ENCODE measurements at places on chromosomes 4 and X.

GRCh38 chrX:154021131-154021611 lies 1.5 kb upstream of the IRAK1 start:
- DNase-seq: peak; percentile 70

DNA sequence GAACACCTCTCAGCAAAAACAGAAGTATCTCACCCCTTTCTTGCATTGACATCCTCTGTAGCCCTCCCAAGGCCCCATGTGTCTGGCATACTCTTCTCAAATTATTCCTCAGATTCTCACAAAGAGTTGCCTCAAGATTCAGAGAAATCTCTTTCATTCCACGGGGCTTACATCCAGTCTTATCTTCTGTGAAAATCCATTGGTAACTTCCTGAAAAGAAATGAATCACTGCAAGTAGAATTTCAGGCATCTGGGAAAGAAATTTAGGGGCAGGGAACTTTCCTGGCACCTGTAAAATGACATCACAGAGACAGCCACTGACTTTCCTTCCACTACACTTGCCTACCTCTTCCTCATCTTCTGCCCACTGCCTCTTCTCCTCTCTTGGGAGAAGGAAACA lies 182.5 kb upstream of the ARHGEF9 start:
- DNase-seq: no peak

DNA sequence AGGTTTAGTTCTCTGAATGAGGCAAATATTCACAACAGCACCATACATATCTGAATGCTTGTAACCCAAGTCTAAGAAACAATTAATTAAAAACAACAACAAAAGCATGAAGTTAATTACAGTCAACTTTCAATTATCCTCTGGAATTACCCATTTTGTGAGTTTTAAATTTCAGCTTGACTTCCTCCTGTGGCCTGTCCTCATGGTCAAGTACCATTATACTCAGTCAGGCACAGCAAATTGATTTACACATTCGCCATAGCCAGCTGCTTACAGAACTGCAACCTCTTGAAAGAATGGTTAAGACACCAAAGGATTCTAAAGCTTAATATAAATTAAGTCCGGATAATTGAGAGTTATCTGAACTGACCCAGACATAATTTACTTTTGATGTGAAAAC lies 306.5 kb downstream of the CAMK2D start:
- DNase-seq: no peak

DNA sequence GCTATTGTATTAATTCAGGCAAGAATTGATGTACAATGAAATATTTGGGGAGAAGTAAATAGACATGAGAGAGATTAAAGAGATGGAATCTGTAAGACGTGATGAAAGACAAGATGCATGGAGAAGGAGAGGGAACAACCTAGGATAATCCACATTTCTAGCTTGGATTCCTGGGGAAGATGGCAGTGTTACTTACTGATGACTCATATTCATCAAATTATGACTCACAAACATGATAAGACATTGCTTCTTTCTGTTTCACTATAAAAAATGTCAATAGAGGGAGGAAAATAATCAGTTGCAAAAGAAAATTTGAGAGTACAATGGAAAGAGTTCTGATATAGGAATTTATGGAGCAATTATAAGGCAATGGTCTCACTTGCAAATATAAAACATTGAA lies 104.1 kb upstream of the BMP3 start:
- no peak for DNase-seq

- no peak for DNase-seq
Observed at GRCh38 chr4:168535689-168536088, 38.8 kb downstream of the PALLD start.

- no peak for DNase-seq
Observed at GRCh38 chr4:7396186-7396910, 38.4 kb downstream of the PSAPL1 start.

GRCh38 chrX:42619068-42619467 lies 158.9 kb downstream of the PPP1R2C start:
- DNase-seq: no peak

DNA sequence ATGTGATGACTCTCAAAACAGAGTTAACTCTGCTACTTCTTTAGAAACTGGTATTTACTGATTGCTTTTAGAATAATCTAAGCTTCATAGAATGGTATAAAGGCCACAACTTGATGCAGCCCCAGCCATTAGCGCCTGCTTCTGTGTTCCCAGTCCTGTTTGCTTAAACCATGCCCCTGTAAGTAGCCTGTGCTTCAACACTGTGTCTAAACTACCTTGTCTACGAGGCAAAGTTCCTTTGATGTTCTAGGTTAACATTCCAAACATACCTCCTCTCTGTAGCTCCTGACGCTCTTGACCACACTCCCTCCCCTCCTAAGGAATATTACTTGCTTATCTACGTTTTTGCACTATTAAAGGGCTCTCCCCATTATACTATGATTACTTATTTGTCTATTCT lies 352.5 kb upstream of the ADGRL3 start:
- DNase-seq: no peak

- no peak for DNase-seq
Observed at GRCh38 chr4:7397206-7398103, 37.3 kb downstream of the PSAPL1 start.

- peak; percentile 69 for DNase-seq
Observed at GRCh38 chr4:8558080-8558960, 21.9 kb upstream of the GPR78 start.

DNA sequence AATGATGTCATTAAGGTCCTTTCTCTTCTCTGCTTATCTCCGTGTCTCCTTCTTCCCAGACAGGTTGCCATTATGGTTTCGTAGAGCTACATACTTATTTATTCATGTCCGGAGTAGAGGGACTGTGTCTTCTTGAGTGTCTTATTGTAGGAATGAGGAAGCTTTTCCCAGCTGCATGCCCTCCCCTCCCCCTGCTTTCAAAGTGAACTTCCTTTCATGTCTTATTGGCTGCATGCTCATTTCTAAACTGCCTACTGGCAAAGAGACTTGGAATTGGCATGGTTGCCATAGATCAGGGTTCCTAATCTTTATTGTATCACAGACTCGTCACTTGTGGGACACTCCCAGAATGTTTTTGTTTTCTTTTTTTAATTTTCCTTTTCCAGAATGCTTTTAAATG lies 15.4 kb downstream of the VAMP7 start:
- DNase-seq: no peak

GRCh38 chr4:145047151-145047550 lies 50.8 kb downstream of the ANAPC10 start:
- DNase-seq: no peak

- DNase-seq: no peak
Observed at GRCh38 chr4:138437263-138437851, 195.2 kb upstream of the SLC7A11 start.

GRCh38 chrX:74344280-74344622 lies 40.3 kb downstream of the ZCCHC13 start:
- no peak for DNase-seq

DNA sequence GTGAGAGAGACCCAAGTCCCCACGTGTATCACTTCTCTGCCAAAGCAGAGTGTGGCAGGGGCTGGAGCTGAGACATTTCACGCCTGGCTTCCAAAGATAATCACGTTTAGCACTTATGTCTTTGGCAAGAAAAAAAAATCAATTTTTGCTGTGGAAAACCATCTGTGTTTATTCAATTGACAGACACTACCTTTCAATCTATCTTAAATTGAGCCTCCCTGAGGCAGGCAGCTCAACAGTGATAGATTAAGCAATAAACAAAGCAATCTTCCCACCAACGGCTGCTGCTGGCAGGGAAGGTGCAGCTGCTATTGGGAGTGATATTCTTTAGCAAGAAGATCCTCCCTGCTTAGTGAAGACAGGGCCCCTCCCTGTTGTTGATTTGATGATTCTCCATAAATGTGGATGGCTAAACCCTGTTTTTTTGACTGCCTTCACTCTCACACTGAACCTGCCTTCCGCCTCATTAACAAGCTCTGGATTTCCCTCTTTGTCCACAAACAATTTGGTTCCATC lies 11.6 kb upstream of the MAGEB17 start:
- no peak for DNase-seq

DNA sequence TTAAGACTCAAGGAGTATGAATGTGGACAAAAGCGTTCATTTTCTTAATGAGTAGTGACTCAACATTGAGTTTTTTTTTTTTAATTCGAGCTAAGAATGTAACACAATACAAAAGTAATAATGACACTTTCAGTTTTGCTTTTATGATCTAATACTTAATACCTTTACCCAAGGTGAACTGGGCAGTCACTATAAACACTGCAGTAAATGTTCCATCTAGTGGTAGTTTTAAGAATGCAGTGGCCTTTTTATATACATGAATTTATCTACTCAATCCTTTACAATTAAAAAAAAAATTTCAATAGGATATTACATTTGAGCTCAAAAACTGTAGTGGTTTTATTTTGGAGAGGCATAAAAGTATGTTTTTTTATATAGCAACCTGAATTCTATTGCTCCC lies 33.9 kb downstream of the PDK3 start:
- no peak for DNase-seq

DNA sequence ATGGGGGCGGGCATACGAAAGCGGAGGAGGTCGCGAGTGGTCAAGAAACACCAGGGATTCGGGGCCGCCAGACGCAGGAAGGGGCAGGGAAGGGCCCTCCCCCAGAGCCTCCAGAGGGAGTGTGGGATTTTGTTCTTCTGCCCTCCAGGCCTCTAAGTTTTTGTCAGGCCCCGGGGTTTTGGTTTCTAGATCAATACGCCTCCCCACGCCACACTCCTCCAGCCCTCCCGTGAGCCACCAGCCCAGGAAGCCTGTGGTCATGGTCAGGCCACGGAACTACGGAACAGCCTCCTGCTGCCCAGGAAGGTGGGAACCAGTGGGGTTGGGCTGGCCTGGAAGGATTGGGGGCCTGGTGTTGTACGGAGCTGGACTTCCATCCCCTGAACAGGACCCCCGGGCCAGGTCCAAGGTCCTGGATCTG lies 38.4 kb downstream of the CPLX1 start:
- DNase-seq: no peak

GRCh38 chr4:8537041-8537461 lies 43.1 kb upstream of the GPR78 start:
- DNase-seq: peak; percentile 96

- no peak for DNase-seq
Observed at GRCh38 chr4:67751260-67751659, 2.9 kb downstream of the GNRHR start.

DNA sequence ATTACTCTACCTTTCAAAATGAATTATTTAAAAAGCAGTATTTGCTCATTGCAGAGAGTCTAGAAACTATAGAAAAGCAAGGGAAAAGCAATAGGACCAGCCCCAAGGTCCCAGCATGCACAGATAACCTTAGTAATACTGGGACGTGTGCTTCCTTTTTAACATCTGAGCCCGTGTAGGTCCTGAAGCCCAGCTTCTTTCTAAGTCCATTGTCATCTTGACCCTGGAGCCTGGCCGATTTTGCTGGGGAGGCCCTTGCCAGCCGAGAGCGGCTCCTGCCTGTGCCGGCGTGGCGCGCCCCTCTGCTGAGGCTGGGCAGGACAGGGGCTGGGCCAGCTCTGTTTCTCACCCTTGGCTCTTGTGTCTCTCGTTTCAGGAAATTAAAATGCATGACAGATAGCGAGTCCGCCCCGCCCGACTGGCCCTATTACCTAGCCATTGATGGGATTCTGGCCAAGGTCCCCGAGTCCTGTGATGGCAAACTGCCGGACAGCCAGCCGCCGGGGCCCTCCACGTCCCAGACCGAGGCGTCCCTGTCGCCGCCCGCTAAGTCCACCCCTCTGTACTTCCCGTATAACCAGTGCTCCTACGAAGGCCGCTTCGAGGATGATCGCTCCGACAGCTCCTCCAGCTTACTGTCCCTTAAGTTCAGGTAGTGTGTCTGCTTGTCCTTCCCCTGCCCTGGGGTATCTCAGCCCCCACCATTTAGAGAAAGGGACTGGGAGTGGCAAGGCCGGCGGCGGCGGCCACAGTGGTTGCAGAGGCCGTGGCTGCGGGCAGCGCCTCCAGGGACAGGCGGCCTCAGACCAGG lies 4.1 kb downstream of the MSANTD1 start:
- no peak for DNase-seq

DNA sequence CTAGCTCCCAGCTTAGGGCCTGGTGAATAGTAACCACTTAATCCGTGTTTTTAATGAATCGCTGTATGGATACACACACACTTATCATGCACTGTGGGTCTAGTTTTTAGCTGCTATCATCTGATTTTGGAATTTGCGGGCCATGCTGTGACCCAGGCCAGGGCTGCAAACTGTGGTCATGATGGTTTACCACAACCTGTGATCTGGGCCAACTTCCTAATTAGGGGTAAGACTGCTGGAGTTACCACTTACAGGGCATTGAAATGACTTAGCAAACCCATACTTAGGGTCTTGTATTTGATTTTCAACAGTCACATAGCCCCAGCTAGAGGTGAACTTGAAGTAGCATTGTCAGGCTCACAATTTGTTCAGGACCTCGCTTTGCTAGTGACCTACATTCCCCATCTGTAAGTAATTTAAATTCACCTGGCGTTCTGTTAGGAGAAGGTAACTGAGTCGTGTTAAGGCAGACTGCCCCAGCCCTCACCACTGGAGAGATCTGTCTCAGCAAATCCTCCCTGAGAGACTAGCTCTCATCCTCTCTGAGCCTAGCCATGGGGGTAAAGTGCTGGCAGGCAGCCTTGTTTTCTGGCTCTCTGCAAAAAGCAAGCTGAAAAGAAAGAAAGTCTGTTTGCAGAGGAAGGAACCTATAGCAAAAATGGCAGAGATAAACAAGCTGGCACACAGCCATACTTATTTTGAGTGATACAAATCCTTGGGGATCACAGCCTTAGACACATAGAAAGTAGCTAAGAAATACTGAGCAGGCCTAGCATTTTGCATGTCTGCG lies 33.8 kb upstream of the EGFL6 start:
- DNase-seq: peak; percentile 5

DNA sequence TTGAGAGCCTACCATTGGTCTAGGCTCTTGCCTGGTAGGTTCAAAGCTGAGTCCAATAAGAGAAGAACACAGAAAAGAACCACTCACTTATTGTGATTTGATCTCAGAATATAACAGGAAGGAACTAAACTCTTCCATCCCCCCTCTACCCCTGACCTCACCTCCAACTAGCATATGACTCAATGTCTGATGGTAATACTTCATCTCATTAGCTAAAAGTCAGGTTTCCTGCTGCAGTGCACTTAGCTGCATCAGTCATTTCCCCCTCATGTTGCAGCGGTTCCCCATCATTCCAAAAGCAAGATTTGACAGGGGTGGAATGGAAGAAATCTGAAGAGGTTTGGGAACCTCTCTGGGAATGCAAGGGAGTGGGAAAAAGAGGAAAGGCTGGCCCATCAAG lies 289.5 kb downstream of the SMARCA1 start:
- DNase-seq: no peak

DNA sequence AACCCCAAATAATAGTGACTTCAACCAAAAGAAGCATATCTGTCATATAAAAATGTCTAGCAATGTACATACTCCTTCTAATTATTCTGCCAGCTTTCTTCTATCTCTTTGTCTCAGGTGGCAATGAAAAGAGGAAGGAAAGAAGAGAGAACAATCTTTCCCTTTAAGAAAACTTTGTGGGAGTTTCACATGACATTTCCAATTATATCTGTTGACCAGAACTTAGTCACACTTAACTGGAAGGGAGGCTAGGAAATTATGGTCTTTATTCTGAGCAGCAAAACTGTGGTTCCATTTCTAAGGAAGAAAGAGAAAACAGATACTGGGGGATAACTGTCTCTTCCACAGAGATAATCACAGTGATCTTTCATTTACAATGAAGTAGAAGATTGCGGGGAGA lies 12.9 kb upstream of the MAOA start:
- DNase-seq: peak; percentile 2
